A375 (cell line): ENCODE measurements at places on chromosomes 5 and 9. TPM values are rescaled to one million over a fixed set of nuclear protein-coding genes. Genes with fewer than 3 reads are reported as not detected.

PITX1 gene
- total RNA-seq = 1.2 and 2.1 TPM in 2 replicates

ANKDD1B gene
- total RNA-seq = 0.11 and 0.64 TPM in 2 replicates

PRRX2 gene
- total RNA-seq = 0.69 TPM in 1 of 2 replicates, not detected in the other

KIF12 gene
- total RNA-seq = 1.1 and 1.5 TPM in 2 replicates

CATSPER3 gene
- 0.49 TPM in 1 of 2 replicates, not detected in the other for total RNA-seq

SIT1 gene
- total RNA-seq = not detected in 2 replicates

OTP gene
- not detected in 2 replicates for total RNA-seq

FOXI1 gene
- total RNA-seq = not detected in 2 replicates
